IMR-90 (cell line): ENCODE measurements at places on chromosomes 3 and 15. TPM values are rescaled to one million over a fixed set of nuclear protein-coding genes. Genes with fewer than 3 reads are reported as not detected.

DNA sequence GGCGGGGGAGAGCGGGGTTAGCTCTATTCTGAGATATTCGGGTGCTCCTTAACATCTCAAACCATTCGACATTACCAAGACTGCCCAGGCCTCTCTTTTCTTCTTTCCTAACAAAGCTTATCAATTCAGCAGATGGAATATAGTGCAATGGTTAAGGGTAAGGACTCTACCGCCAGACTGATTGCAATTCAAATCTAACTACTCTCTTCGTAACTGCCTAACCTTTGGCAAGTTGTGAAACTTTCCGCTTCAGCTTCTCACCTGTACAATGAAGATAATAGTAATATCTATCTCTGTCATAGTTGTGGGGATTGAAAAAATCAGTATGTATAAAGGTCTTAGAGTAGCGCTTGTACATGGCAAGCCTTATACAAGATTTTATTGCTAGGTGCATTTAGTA lies 972 bp downstream of the UBA5 start:
- no peaks in the 10 kb centered on the region for H3K36me3 ChIP-seq
- H3K27me3 ChIP-seq: no peaks in the 10 kb centered on the region
- no peaks in the 10 kb centered on the region for H3K4me1 ChIP-seq
- no peak for DNase-seq
- H3K27ac ChIP-seq: peak overlapping the region; percentile 92; the same call in 1 of the 2 replicates
- H3K4me3 ChIP-seq: peak overlapping the region; percentile 84

- H3K4me3 ChIP-seq: no peak overlapping the region
- no peaks in the 10 kb centered on the region for H3K27me3 ChIP-seq
- no peak for DNase-seq
- H3K4me1 ChIP-seq: no peaks in the 10 kb centered on the region
- no peak overlapping the region for H3K27ac ChIP-seq
Observed at GRCh38 chr3:90180096-90180495, 1072.7 kb downstream of the EPHA3 start.

DNA sequence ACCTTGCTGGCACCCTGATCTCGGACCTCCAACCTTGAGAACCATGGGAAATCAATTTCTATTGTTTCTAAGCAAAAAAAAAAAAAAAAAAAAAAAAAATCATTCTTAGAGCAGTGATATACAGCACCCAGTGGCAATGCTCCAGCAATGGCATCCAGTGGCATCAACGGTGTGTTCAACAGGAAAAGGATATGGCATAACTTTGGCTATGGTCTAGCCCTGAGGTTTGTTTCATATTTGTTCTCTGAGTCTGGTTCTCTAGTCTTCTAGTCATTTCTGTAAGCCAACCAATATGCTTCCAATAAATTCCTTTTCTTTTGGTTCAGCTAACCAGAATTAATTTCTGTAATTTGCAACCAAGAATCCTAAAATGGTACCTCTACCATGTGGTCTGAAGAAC lies 19.2 kb downstream of the DENND4A start:
- no peak for DNase-seq
- H3K36me3 ChIP-seq: no peaks in the 10 kb centered on the region; the same call in 1 of the 2 replicates
- no peaks in the 10 kb centered on the region for H3K27me3 ChIP-seq
- H3K4me1 ChIP-seq: peaks cover 1% of the 10 kb centered on the region; the same call in 1 of the 2 replicates

DNA sequence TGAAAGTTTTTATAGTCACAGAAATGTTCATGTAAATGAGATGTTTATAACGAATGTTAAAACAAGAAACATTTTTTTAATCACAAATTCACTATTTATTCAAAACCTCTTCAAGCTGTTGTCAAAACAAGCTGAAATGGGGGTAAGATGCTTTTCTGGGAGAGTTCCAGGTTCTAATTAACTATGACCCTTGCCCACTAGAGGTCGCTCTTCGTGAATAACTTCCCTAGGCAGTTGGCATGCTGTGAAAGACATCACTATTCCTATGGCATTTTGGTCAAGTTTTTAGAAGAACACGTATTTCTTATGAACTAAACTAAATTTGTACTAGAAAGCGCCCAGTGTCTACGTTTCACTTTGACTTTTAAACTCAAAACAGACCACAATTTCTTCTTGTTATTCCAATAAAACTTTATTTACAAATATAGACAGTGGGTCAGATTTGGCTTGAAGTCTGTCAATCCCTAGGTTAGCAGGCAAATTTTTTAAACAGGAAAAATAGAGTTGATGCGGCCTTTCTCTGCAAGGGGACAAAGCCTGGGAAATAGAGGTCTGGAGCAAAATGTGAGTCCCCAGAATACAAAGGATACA lies 62.8 kb upstream of the CMTM8 start:
- no peaks in the 10 kb centered on the region for H3K36me3 ChIP-seq
- H3K4me3 ChIP-seq: no peak overlapping the region
- H3K27me3 ChIP-seq: peaks cover 9% of the 10 kb centered on the region
- no peak overlapping the region for H3K27ac ChIP-seq
- no peaks in the 10 kb centered on the region for H3K4me1 ChIP-seq

- no peak overlapping the region for H3K4me3 ChIP-seq
- peak; percentile 49 for DNase-seq
- H3K27me3 ChIP-seq: peaks cover 9% of the 10 kb centered on the region
- no peaks in the 10 kb centered on the region for H3K4me1 ChIP-seq
- no peak overlapping the region for H3K27ac ChIP-seq
- H3K36me3 ChIP-seq: no peaks in the 10 kb centered on the region
Observed at GRCh38 chr15:34616613-34617012, 33.2 kb upstream of the GOLGA8B start.

DNA sequence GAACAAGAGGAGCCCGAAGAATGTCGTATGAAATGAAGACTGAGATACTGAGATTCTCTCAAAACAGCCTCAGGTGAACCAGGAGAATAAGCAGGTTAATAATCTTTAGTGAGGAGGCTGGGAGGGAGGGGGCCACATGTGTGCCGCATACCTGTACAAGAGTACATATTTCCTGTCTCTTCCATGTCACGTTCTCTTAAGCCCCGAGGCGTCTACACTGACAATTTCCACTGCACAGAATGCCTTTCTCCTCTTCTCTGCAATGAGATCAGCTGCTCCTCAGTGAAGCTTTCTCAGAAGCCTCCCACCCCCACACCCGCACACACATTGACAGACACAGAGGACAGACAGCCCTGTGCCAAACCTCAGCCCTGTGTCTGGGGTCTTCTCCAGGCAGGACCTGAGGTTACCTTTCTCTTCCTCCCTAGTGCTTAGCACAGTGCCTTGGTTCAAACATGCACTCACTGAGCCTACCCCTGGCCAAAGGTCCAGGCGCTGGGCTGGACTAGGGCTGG lies 55.4 kb downstream of the PDZRN3 start:
- no peak for DNase-seq
- H3K4me3 ChIP-seq: no peak overlapping the region
- H3K27me3 ChIP-seq: no peaks in the 10 kb centered on the region; the same call in 1 of the 2 replicates
- H3K36me3 ChIP-seq: no peaks in the 10 kb centered on the region; the same call in 1 of the 2 replicates

DNA sequence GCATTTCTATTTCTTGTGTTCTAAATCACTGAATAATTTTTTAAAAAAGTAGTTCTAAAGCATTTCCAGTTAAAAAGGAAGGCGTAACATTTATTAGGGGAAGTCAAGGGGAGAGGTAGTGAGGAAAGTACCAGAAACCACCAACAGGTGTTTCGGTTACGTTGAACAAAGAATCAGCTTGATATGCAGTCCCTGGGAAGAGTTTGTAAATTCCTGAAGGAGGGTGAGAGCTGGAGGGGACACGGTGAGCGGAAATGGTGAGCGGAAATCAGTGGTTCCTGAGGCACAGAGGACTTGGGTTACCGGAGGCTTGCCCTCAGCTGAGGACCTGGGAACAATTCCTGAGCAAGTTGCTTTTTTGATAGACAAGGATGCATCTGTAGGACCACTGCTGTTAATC lies 17.8 kb downstream of the MAP2K1 start:
- no peak overlapping the region for H3K4me3 ChIP-seq
- peaks cover 18% of the 10 kb centered on the region for H3K4me1 ChIP-seq
- no peak overlapping the region for H3K27ac ChIP-seq
- H3K36me3 ChIP-seq: peaks cover 2% of the 10 kb centered on the region; the same call in 1 of the 2 replicates
- DNase-seq: no peak

- H3K4me3 ChIP-seq: no peak overlapping the region
- peaks cover 6% of the 10 kb centered on the region; the same call in 1 of the 2 replicates for H3K4me1 ChIP-seq
- no peak overlapping the region for H3K27ac ChIP-seq
- DNase-seq: no peak
Observed at GRCh38 chr15:51044037-51044727, 50.5 kb downstream of the TNFAIP8L3 start.

DNA sequence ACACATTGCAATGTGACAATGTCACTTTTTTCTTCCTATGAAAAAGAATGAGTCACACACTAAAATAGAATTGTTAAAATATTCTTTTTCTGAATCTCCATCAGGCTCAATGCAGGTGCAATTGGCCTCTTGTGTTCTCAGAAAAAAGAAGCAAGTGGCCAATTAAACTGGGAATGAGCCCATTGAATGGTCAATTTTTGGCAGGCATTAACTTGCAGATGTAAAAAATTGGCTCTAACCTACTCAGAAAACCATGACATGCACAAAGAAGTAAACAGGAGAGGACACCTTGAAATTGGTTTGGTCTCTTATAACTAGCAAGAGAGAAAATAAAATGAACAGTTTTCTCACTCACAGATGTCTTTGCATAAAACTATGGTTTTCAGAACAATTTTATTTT lies 820.8 kb downstream of the TBL1XR1 start:
- H3K36me3 ChIP-seq: no peaks in the 10 kb centered on the region
- no peaks in the 10 kb centered on the region for H3K27me3 ChIP-seq
- DNase-seq: no peak
- H3K4me3 ChIP-seq: no peak overlapping the region
- H3K4me1 ChIP-seq: no peaks in the 10 kb centered on the region

DNA sequence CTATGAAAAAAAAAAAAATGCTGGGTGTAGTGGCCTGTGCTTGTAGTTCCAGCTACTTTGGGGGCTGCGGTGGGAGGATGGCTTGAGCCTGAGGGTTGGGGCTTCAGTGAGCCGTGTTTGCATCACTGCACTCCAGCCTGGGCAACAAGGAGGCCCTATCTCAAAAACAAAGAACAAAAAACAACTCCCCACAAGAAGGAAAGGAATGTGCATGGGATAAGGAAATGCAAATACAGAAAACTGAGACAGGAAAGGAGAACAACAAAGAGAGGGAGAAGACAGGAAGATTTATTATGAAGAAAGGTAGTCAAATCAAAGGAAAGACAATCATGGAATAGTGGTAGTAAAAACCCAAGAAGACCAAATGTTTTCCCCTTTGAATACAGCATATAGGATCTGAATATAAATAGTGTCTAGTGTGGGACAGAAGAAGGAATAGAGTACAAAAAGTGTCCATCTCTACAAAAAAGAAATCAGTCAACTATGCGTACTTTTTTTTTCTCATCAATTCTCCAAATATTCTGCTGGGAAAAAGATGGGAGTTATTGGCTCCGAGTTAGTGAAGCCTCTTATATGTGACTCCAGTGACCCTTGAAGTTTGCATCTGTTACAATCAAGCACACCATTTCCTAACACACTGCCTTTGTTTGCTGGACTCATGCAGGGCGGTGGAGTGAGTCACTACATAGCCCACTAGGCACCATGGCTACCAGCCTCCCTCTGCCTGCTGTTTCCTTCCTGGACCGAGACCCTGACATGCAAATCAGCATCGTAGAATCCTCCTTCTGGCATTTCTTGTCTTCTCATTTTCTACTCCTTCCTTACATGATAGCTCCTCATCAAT lies 101.2 kb upstream of the PTX3 start:
- DNase-seq: peak; percentile 82
- peaks cover 15% of the 10 kb centered on the region for H3K4me1 ChIP-seq
- no peaks in the 10 kb centered on the region for H3K36me3 ChIP-seq

GRCh38 chr3:21876782-21877181 lies 125.8 kb upstream of the ZNF385D start:
- H3K4me1 ChIP-seq: no peaks in the 10 kb centered on the region
- no peak for DNase-seq
- no peak overlapping the region for H3K27ac ChIP-seq
- H3K4me3 ChIP-seq: no peak overlapping the region
- no peaks in the 10 kb centered on the region for H3K27me3 ChIP-seq

DNA sequence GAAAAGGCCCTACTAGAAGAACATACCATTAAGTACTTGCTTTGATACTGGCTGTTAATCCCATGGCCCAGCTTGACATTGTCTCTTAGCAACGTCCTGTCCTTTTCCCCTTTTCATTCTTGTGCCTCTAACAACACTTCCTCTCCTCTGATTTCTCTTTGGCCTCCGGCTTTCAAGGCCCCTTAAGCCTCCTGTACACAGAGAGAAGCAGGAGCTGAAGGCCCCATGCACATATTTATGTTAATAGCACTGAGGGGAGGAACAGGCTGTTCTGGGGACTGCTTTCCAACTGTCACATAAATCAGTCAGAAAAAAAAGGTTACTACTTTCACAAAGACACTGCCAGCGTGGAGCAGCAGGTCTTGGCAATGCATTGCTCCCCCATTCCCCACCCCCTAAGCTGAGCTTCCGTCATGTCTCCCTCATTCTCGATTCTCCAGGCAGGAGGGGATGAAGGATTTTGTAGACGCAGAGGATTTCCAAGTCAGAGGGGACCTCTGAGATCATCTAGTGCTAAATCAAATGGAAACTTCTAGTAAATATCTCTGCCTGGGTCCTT lies 257.4 kb upstream of the ADAMTS9 start:
- H3K36me3 ChIP-seq: no peaks in the 10 kb centered on the region
- no peak overlapping the region for H3K27ac ChIP-seq
- H3K27me3 ChIP-seq: peaks cover 2% of the 10 kb centered on the region; the same call in 1 of the 2 replicates
- H3K4me1 ChIP-seq: no peaks in the 10 kb centered on the region

DNA sequence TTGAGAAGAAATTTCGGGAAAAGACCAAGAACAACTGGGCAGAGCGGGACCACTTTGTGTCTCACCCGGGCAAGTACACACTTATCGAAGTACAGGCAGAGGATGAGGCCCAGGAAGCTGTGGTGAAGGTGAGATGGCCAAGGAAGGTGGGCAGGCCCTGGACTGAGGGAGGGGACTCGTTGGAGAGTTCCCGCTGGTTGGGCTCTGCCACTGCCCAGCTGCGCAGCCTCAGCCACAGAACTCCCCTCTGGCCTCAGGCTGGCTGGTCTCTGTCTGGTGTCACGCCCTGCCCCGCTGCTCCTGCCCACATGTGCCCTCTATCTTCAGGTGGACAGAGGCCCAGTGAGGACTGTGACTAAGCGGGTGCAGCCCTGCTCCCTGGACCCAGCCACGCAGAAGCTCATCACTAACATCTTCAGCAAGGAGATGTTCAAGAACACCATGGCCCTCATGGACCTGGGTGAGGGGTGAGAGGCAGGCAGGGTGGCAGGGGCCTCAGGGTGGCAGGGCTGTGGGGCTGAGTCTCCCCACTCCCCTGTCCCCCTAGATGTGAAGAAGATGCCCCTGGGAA lies 2.4 kb downstream of the PARP3 start:
- peaks cover 2% of the 10 kb centered on the region; the same call in 1 of the 2 replicates for H3K36me3 ChIP-seq
- no peak overlapping the region for H3K4me3 ChIP-seq
- no peak overlapping the region for H3K27ac ChIP-seq
- H3K27me3 ChIP-seq: no peaks in the 10 kb centered on the region

ATP13A4 gene
- under 0.01 TPM in 1 of 2 replicates, not detected in the other for total RNA-seq

CMTM8 gene
- not detected in 2 replicates for total RNA-seq

SAMMSON gene
- total RNA-seq: not detected in 2 replicates

PEX5L gene
- under 0.01 TPM in 1 of 2 replicates, not detected in the other for total RNA-seq

GOLGA8J gene
- under 0.01 TPM in 1 of 2 replicates, not detected in the other for total RNA-seq
